Stimulated activated CD4-positive, alpha-beta T cell treated with anti-CD3 and anti-CD28 coated beads, Interleukin-15, amount 100 ng/mL, for 24 hours (primary cell): ENCODE measurements at places on chromosomes 5 and 9.

GRCh38 chr5:472076-472655 lies 29.2 kb downstream of the EXOC3 start:
- peak; percentile 41 for DNase-seq

DNA sequence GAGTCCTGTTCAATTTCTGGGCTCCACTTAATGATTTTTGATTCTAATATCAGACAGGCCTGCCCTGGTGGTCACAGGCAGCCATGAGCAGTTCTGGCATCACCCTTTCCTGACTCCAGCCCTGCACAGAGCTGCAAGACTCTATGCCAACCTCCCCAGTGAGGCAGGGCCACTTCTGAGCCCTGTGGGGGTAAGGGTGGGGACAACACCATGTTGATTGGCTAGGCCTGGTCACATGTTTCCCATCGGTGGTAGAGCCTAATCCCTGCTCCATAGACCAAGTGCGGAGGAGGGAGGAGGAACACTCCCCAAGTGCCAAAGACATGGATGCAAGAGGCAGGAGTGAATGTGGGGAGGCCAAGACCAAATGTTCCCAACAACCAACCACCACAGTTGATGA lies 134.6 kb downstream of the PHF2 start:
- DNase-seq = no peak

DNA sequence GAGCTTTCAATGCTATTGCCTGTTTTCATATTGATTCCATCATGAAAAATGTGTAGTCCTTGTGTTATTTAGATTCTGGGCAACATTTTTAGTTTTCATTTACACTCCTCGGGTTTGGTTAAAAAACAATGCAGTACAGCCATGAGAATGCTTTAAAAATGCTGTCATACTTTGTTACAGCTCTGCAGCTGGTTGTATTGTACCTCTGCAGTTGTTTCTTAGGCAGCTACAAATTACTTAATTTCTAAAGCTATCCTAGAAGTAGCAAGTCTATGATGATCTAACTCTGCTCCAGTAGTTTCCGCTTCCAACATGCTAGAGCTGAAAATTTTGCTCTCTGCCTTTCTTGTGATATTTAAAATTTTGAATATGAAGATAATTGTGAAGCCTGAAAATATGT lies 20.2 kb downstream of the SNX18 start:
- no peak for DNase-seq

GRCh38 chr5:28450997-28451396 lies 1412.6 kb upstream of the CDH9 start:
- DNase-seq = no peak

DNA sequence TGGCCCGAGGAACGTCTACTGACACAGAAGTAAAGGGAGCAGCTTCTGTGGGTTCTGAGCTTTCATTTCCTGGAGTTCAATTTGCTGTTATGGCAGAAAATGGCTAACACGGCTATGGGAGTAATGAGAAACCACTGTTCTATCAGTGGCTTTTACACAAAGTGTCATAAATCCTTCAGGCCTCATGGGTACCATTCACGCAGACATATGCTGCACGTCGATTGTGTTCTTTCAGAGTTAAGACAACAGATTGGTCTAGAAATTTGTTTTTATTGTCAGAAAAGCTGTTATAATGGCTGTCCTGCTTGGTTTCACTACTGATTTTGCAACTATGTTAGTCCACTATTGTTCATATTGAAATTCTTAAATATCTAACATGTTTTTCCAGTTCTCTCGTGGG lies 135.4 kb downstream of the ALDH1A1 start:
- no peak for DNase-seq

DNA sequence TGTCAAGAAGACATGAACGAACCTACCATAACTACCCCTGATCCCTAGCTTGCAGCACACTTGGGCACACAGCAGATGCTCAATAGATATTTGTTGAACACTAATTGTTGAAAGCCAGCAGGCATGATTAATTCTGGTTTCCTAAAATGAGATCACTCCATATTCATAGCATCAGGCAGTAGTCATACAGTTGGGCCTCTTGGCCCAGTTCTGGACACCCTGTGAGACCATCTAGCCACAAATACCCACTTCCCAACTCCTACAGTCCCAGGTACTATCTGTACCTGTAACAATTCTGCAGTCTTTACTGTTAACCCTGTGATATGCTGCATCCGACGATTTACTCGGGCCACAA lies 24.2 kb downstream of the P4HA2 start:
- DNase-seq = no peak

GRCh38 chr5:138491669-138492559 lies 26.6 kb downstream of the EGR1 start:
- peak; percentile 90 for DNase-seq

- peak; percentile 8 for DNase-seq
These were observed 168.1 kb upstream of the RASEF start for GRCh38 chr9:83231039-83231438.

- no peak for DNase-seq
These were observed 34.2 kb upstream of the CLPTM1L start for GRCh38 chr5:1378866-1379659.
